B cell (primary cell): ENCODE measurements at places on chromosomes 2 and 18.

- DNase-seq = no peak
These were observed 250.2 kb downstream of the OTX1 start for GRCh38 chr2:63300835-63301234.

- DNase-seq = no peak
These were observed 16.1 kb upstream of the MAL start for GRCh38 chr2:95009412-95009811.

DNA sequence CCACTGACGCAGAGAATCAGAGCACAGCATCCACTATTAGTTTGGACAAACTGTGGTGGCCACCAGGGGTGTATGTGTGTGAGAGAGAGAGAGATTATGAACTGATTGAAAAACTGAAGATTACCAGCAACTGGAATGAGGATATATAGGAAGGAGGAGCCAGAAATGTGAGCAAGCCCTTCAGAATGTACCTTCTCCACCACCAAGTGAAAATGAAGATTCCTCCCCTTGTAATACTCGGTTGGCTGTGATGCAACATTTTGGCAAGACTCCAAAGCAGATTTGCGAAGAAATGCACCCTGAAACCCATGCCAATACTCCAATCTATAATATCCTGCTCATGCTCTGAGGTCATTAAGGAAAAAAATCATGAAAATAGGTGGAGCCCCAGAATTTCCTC, 121.2 kb upstream of the SLC35G4 start:
- no peak for DNase-seq

- DNase-seq = peak; percentile 31
These were observed 54.5 kb downstream of the HS1BP3 start for GRCh38 chr2:20596193-20596972.

GRCh38 chr2:104939570-104940217, 85.8 kb downstream of the POU3F3 start:
- DNase-seq = no peak

- DNase-seq = peak; percentile 20
These were observed 41.1 kb downstream of the LDAH start for GRCh38 chr2:20781656-20782265.

GRCh38 chr2:217669831-217670230, 333.0 kb downstream of the TNS1 start:
- DNase-seq = no peak

- no peak for DNase-seq
These were observed 11.7 kb downstream of the SLC4A3 start for GRCh38 chr2:219638948-219639755.

DNA sequence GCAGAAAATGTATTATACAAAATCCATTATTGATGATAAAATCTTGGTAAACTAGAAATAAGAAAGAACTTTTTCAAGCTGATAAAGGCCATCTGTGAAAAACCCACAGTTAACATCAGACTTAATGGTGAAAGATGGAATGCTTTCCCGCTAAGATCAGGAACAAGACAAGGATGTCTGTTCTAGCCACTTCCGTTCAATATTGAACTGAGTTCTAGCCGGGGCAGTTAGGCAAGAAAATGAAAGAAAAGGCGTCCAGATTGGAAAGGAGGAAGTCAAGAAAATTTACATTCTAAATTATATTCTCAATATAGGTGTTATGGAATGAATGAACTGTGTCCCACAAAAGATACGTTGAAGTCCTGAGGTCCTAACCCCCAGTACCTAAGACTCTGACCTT, 39.1 kb upstream of the DTNB start:
- DNase-seq = no peak

DNA sequence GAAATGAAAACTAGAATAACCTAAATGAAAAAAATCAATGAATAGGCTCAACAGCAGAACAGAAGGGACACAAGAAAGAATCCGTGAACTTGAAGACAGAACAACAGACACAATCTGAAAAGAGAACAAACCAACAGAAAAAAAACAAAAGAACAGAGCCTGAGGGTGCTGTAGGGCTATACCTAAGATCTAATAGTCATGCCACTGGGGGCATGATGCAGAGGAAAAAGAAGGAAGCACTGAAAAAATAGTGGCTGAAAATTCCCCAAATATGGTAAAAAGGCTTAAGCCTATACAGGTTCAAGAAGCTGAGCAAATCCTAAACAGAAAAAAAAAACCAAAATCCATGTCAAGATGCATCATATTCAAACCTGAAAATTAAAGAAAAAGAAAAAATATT, 50.3 kb downstream of the KANSL3 start:
- no peak for DNase-seq

GRCh38 chr2:16251511-16252225, 311.3 kb downstream of the MYCN start:
- no peak for DNase-seq
